NCI-H1092 treated with DMSO at 0.1 percent for 48 hours (cell line): ENCODE measurements at places on chromosomes 5 and 9.
A peak's percentile ranks its signal among the peaks of the same experiment; 100 is the strongest.

DNA sequence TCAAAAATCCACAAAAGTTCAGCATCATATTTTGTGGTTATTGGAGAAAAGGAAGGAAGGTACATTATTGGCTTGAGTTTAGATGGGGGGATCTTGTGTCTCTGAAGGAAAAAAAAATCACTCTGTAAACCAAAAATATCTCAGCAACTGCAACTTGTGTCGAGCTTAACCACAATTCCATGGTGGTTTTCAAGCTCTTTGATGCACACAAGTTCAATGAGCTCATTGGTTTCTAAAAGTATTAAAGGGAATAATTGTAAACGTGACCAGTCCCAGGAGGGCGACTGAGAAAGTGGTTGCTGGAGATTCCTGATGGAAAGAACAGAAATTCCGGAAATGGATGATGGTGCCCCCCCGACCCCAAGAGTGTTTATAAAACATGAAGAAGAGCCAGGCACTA, 173.8 kb downstream of the PSAT1 start:
- DNase-seq, result no peak

GRCh38 chr9:115137526-115137925, 19.6 kb upstream of the TNC start:
- no peak for DNase-seq

- no peak for DNase-seq
These were observed 48.8 kb upstream of the EDIL3 start for GRCh38 chr5:84433461-84433860.

- no peak for DNase-seq
These were observed 596 bp upstream of the FGFR4 start for GRCh38 chr5:177085985-177086653.

- DNase-seq, result peak; percentile 36
These were observed 158.6 kb downstream of the FAM114A2 start for GRCh38 chr5:153880106-153880505.

DNA sequence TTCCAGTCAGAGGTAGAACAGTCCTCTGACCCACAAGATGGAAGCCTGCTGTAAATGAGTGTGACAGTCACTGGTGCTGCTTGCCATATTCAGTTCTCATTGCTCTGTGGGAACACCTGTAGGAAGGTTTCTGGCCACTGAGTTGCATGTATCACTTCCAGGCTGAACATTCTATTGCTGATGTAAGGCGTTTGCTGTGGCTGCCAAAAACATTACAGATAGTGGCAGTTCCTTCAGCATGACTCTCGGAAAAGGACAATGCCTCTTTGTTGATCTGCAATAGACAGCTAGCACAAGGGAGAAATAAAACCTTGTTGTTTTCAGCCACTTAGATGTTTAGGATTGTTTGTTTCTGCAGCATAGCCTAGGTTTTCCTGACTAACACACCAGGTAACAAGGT, 217.2 kb downstream of the AGTPBP1 start:
- no peak for DNase-seq

- DNase-seq, result no peak
These were observed 138.8 kb downstream of the PAM start for GRCh38 chr5:102893942-102894341.

- DNase-seq, result no peak
These were observed 310.6 kb upstream of the EDIL3 start for GRCh38 chr5:84695330-84695729.
